Hypothalamus (tissue), 51 donors: ENCODE measurements at places on chromosomes 4 and X.

GRCh38 chr4:10403633-10404445 is 53.4 kb downstream of the ZNF518B start:
- no peak for DNase-seq

DNA sequence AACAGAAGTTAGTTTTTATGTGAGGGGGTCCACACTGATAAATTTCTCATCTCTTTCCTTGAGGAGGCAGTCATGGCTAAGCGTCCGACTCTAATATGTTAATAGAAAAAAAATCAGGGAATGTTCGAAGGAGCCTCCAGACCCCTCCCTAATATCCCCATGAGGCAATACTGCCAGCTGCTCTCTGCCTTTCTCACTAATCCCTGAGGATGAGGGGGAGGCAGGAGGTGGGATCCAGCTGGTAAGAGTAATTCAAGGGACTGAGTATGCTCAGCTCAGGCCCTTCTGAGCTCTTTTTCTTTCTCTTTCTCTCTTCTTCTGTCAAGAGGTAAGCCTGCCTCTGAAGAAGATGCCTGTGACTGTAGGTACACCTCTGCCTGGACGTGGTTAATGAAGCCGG is 51.7 kb downstream of the PIR start:
- DNase-seq = no peak

GRCh38 chr4:127307996-127308395 is 324.8 kb upstream of the INTU start:
- DNase-seq = no peak

DNA sequence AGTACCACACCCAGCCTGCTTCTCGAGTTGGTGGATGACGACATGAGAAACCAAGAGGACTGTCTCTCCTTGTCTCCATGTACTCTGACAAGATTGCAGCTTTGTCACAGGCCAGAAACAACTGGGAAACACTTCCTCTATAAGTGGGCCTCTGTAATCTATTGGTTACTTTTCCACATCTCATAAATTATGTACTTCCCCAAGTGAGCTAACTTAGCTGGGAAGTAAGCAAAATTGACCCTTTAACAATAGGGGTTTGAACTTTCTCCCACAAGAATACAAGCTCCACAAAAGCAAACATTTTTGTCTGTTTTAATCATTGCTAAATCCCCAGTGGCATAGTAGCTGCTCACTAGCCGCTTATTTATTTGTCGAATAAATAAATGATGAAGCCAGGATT is 14.1 kb upstream of the USO1 start:
- no peak for DNase-seq

DNA sequence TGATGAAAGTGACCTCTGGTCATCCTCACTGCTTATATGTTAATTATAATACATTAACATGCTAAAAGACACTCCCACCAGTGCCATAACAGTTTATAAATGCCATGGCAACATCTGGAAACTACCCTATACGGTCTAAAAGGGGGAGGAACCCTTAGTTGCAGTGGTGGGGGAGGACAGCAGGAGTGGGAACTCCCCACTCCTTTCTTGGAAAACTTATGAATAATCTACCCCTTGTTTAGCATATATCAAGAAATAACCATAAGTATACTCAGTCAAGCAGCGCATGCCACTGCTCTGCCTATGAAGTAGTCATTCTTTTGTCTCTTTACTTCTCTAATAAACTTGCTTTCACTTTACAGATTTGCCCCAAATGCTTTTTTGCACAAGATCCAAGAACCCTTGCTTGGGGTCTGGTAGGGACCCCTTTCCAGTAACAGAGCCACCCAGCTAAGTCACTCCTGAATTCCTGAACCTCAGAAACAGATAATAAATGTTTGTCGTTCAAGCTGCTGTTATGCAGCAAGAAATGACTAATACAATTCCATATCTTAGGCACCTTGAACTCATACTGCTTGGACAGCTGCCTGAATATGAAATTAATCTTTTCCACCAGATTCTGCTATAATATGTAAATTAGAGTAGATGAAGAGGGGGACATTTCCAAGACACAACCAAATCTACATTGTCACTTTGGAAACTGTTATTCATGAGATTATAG is 14.4 kb upstream of the REPS2 start:
- DNase-seq = no peak

DNA sequence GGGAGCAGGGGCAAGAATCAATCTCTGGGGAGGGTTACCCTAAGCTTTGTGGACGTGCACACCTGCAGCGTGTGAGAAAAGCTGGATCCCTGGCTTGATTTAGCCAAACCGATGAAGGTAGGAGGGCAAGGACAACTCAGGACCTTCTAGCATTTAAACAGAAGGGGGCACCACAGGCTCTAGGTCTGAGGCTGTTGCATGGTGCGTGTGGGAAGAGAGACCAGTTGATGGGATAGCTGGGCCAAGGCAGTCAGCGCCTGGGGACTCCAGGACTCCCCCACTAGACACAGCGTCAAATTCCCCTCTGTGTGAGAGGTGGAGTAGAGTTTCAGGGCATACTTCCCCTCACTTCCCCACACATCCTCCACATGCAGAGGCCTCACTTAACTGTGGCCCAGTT is 4.3 kb downstream of the GABRQ start:
- DNase-seq = no peak

- DNase-seq = no peak
These were observed 34.1 kb upstream of the AFF2 start for GRCh38 chrX:148466292-148466691.

DNA sequence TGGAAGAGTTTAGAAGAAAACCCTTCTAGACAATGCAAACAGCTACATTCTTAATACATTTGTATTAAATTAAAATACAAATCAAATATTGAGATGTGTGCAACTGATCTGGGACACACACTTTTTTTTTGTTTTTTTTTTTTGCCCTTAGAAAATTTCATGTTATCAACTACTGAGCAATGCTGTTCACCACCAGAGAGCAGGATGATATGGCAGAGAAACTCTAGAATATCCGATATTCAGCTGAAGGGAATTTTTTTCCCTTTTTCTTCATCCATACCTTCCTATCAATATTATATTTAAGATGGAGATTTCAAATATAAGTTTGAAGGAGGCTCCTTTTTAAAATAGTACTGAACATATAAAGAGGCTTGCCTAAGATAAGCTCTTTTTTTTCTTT is 1.0 kb downstream of the NDST3 start:
- no peak for DNase-seq

GRCh38 chr4:126448086-126448845 is 1133.5 kb downstream of the FAT4 start:
- no peak for DNase-seq

GRCh38 chrX:155263854-155264628 is at the start of gene RAB39B:
TSS of gene RAB39B (minus strand) at chrX:155264491. CDS start at chrX:155264288, 203 bp downstream.
- DNase-seq = peak; percentile 77

DNA sequence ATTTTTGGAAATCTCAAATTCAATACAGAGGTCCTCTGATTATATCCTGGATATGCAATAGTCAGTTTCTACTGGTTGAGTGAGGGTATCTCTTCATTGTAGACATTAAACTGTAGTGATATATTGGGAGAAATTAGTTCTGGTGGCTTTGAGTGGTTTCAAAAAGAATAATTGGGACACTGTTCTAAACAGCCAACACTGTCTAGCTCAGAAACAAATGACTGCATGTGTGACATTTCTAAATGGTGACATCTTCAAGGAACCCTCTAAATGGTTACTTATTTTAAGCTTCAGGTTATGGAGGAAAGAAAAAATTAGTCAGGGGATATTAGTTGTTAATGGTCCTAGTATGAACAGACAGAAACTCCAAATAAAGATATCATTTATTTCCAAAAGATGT is 186.2 kb downstream of the LARP7 start:
- no peak for DNase-seq

DNA sequence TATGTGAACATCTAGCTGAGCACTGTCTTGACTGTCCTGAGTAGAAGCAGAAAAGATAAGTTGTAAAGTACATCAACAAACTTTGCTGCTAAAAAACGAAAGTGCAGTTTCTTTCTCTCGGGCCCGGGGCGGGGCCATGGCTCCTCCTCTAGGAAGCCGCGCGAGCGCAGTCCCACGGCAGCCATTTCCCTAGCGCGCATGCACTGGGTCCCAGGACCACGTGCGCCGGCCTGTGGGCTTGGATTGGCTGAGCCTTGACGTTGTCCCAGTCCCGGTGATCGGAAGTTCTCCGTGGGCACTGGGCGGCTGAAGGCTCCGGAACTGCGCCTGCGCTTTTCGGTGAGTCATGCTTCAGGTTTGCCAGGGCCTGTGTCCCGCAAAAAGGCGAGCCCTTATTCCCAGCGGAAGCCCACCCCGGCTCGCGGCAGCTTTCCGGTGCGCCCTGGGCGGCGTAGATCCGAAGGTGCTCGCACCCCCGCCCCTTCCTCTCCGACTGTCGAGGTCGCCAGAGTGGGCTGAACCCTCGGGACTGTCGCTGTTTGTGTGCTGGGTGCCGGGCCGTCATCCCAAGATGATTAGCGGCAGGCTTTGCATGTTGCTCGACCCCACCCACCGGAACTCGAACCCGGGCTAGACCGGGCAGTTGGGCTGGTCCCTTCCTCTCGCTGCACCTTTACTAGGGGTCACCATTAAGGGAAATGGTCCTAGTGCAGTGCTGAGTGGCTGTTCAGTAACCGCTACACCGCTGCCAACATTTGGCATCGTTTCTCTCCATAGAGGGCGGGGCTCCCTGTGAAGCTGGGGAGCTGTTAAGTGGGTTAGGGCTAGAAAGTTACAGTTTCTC is at the start of gene TCEANC:
TSS of gene TCEANC (plus strand) at position 292 of the 844 bp plus-strand sequence. CDS start 9,368 bp downstream, outside the sequence.
- peak; percentile 89 for DNase-seq

DNA sequence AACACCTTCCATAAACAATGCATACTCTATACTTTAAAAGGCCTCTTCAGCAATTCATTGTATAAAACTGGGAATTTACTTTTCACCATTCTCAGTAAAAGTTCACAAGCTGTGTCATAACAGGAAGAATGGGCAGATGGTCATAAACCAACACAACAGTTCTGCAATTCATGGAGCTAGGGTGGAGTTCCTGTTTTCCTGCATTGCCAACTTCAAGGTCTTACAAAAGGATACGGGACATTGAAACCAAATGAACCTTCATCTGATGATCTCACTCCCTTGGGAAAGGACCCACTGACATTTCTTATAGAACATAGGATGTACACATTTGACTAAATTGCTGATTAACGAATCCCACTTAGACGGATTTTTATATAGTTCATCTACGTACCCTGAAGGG is 4.1 kb downstream of the KDR start:
- DNase-seq = no peak

- no peak for DNase-seq
These were observed 2375.8 kb upstream of the TENM3 start for GRCh38 chr4:179867300-179867878.

GRCh38 chrX:11341274-11342201 is 48.3 kb downstream of the AMELX start:
- DNase-seq = no peak

- no peak for DNase-seq
These were observed 20.5 kb upstream of the AFM start for GRCh38 chr4:73460913-73461522.

GRCh38 chr4:9933956-9934355 is 87.3 kb downstream of the SLC2A9 start:
- no peak for DNase-seq

DNA sequence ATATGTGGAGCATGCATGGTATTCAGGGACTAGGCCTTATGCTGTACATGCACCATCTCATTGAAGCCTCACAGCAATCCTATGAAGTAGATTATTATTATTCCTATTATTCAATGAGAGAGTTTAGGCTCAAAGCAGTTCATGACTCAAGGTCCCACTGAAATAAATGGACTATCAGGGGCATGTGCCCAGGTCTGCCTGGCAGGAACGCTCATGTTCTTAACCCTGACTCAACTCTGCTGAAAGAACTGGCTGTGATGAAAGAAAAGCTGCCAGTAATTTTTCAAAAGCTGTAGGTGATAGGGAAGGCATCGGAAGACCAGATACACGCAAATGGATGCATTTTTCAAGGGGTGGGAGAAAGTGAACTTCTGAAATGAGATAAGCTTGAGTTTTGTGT is 243.4 kb downstream of the PTTG2 start:
- DNase-seq = no peak

DNA sequence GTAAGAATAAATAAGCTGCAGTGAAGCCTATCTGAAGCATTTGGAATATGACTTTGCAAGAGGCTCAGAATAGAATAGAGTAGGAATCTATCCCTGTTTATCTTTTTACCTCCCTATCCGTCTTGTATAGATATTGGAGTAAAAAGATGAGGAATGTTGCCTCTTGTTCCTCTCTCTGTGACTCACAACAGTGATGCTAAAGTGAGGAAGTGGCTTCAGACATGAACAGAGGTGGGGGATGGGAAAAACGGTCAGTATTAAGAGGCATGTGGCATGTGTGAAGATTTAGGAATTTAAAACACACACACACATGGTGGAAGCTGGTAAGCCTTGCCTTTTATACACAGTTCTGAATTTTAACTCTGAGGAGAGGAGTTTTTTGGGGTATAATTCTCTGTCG is 3.8 kb upstream of the DCAF4L1 start:
- DNase-seq = no peak
